ENCODE measurements at places on chromosomes 11 and 22. TPM values are rescaled to one million over a fixed set of nuclear protein-coding genes. Genes with fewer than 3 reads are reported as not detected.

The TMEM191B gene
- 1.2 TPM for total RNA-seq

The TMA7B gene
- not detected for total RNA-seq

The NAALADL1 gene
- not detected for total RNA-seq

DNA sequence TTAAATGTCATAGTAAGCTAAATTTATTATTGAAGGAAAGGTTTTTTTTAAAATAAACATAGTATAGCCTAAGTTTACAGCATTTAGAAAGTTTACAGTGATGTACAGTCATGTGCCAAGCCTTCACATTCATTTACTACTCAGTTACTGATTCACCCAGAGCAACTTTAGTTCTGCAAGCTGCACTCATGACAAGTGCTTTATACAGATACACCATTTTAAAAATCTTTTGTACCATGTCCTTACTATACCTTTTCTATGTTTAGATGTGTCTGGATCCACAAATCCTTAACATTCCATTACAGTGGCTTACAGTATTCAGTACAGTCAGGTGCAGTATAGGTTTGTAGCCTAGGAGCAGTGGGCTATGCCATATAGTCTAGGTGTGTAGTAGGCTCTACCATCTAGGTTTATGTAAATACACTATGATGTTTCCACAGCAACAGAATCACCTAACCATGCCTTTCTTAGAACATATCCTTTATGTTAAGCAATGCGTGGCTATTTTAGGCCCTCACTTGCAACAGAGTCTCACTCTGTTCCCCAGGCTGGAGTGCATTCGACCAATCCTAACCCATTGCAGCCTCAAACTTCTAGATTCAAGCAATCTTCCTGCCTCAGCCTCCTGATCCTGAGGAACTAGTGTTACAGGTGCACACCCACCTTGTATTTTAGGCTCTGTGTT lies 79.5 kb upstream of the SLC25A18 start:
- H3K27me3 ChIP-seq, result peaks cover 10% of the 10 kb centered on the region
- H3K4me1 ChIP-seq, result no peaks in the 10 kb centered on the region
- no peak overlapping the region for H3K4me3 ChIP-seq
- H3K27ac ChIP-seq, result no peak overlapping the region
- no peaks in the 10 kb centered on the region for H3K36me3 ChIP-seq
- DNase-seq, result no peak

DNA sequence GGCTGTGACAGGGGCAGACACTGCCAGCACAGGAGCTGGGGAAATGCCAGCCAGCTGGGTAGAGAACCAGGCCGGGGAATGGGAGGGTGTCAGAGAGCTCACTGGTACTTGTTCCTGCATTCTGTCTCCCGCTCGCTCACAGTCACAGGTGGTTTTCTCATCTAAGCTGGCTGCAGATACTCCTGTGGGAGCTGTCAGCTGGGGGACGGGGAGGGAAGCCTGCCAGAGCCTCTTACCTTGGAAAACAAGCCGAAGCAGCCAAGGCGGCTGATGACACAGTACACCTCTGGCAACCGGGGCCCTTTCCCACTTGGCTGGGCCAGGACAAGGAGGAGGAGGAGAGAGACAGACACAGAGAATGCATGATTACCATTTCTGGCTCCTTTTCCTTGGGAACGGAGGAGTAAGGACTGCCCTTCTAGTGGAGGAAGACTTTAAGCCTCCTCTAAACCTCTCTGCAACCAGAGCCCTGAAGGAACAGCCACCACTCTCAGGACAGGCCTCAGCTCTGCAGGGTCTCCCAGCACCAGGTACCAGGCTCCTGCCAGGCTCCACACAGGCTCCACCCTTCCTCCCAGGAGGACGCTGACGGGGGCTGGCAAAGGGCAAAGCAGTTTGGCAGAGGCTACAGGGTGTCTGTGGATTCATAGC lies 25.1 kb downstream of the RPL27A start:
- peaks cover 43% of the 10 kb centered on the region for H3K36me3 ChIP-seq
- peaks cover 20% of the 10 kb centered on the region for H3K4me1 ChIP-seq
- H3K4me3 ChIP-seq, result no peak overlapping the region
- no peaks in the 10 kb centered on the region for H3K27me3 ChIP-seq

DNA sequence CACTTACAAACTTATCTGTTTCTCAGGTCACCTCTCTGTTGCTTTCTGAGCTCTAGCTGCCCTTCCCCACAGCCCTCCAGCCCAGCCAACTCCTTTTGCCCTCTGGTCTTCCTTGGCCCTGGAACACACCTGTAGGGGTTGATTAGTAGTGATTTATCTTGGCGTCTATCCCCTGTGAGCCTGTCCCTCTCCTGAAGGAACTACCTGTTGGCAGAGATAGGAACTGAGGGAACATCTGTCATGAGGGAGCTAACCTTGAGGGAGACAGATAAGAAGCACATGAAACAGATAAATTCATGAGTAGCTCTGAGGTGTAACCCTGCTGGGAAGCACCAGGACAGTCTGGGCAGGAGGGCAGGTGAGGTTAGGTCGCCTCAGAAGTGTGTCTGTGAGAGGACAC lies 38.9 kb downstream of the CABIN1 start:
- H3K27me3 ChIP-seq, result no peaks in the 10 kb centered on the region
- H3K27ac ChIP-seq, result no peak overlapping the region
- DNase-seq, result no peak
- H3K36me3 ChIP-seq, result peaks cover 46% of the 10 kb centered on the region
- H3K4me1 ChIP-seq, result peaks cover 47% of the 10 kb centered on the region
- no peak overlapping the region for H3K4me3 ChIP-seq

DNA sequence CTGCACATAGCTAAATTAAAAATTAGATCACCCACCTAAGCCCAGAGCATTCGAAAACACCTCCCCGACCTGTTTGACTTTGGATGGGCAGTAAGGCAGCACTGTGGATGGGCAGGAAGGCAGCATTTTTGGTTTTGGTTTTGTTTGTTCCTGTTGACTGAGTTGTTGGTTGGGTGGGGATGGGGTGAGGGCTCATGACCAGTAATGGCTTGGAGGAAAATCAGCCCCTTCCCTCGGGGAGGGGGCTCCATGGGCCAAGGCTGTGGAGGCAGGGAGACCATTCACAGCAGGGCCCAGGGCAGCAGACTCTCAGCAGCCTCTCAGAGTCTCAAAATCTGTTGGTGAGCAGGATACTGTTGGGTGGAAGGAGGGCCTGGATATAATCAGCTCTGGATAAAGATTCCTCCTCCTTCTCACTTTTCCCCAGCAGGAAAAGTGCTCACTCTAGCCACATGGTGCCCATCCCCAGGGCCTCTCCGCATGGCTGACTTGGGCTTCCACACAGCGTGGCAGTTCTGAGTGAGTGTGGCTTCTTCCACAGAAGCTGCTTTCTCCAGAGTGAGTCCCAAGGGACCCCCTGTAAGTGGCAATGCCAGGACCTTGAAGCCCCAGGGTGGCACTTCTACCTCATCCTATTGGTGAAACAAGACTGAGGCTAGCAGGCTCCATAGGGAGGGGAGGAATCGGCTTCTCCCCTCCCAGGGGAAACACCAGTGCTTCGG lies 1491.2 kb downstream of the BRD1 start:
- no peaks in the 10 kb centered on the region for H3K4me1 ChIP-seq
- peaks cover 6% of the 10 kb centered on the region for H3K36me3 ChIP-seq
- no peak overlapping the region for H3K4me3 ChIP-seq
- H3K27me3 ChIP-seq, result peaks cover 2% of the 10 kb centered on the region
- DNase-seq, result no peak

DNA sequence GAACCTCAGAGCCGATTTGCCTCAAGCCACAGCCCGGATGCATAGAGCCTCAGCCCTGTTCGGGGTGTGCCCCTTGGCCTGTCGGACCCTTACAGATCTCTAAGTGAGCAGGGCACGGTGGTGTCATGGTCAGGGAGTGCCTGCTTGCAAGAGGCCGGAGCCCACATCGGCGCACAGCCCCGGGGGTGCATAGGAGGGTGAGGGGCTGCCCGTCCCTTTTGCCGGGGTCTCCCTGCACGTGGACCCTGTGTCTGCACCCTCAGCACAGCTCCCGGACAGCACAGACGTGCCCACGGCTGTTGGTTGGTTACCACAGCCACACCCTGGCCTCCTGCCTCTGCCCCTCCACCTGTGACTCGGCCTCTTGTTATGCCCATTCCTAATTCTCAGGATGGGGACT lies 6.5 kb downstream of the RAB36 start:
- no peak for DNase-seq
- no peak overlapping the region for H3K4me3 ChIP-seq

- no peak overlapping the region for H3K27ac ChIP-seq
- no peak overlapping the region for H3K4me3 ChIP-seq
- H3K4me1 ChIP-seq, result peaks cover 7% of the 10 kb centered on the region
- no peaks in the 10 kb centered on the region for H3K36me3 ChIP-seq
- no peak for DNase-seq
- H3K27me3 ChIP-seq, result peaks cover 1% of the 10 kb centered on the region
These were observed 15.9 kb downstream of the CRELD2 start for GRCh38 chr22:49934160-49934890.

DNA sequence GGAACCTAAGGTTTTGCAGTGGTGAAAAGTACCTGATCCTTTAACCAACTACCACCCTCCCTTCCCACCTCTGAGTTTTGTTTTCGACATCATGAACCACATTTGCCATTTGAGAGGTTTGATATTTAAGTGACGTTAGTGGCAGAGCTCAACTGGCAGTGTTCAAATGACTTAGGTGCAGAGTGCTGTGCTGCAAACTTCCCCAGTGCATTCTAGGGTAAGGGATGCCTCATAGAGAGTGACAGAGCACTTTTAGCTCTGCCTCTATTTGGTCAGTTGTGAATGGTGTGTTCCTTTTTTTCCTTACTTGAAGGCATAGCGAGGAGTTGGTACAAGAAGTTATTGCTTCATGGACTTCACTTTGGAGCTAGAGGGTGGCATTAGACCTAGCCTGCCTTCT lies 9.4 kb downstream of the BMAL1 start:
- no peak overlapping the region for H3K27ac ChIP-seq
- peaks cover 31% of the 10 kb centered on the region for H3K4me1 ChIP-seq
- H3K4me3 ChIP-seq, result no peak overlapping the region
- DNase-seq, result no peak

DNA sequence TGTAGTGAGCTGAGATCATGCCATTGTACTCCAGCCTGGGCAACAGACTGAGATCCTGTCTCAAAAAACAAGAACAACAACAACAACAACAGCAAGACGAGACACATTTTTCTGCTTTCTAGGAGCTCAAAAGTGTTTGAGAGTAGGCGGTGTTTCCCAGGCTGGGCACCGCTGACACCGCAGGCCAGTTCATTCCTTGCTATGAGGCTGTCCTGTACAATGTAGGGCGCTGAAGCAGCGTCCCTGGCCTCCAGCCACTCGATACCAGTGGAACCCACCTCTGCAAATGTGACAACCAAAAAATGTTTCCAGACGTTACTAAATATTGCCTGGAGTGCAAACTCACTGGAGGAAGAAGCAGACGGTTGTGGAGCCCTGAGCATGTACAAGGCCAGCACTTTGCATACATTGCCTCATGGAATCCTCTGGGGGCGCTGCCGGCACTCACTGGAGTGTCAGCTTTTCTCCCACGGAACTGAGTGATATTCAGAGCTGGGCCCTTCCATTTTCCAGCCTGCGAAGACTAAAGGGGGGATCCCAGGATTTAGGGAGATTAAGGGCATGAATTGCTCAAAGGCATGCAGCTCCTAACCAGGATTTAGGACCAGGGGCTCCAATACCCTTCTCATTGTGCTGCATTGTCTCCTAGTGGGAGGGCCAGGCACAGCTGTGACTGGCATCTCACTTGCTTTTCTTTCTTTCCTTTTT lies 5.8 kb upstream of the MIEF1 start:
- H3K27ac ChIP-seq, result no peak overlapping the region
- peak; percentile 44 for DNase-seq
- H3K4me1 ChIP-seq, result peaks cover 32% of the 10 kb centered on the region
- H3K36me3 ChIP-seq, result no peaks in the 10 kb centered on the region

DNA sequence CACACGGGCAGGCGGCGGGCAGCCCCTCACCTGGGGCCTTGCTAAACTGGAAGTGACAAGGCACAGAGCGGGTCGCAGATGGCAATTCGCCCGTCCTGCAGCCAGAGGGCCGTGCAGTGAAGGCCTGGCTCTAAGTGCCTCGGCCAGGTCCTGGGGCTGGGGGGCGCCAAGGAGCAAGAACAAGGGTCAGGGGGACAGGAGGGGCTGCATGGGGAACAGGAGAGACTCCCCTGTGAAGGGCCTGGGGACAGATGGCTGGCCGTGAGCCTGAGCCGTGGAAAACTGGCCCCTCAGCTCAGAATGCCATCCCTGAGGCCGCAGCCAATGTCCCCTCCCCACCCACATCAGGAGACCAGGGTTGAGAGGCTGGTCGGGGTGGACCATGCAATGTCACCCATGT lies 60.0 kb downstream of the RTL6 start:
- no peak overlapping the region for H3K27ac ChIP-seq
- no peak overlapping the region for H3K4me3 ChIP-seq
- H3K4me1 ChIP-seq, result peaks cover 4% of the 10 kb centered on the region
- DNase-seq, result no peak

GRCh38 chr11:9385327-9385899 lies 961 bp downstream of the IPO7 start:
- H3K27ac ChIP-seq, result peak overlapping the region; percentile 97
- peaks cover 40% of the 10 kb centered on the region for H3K4me1 ChIP-seq
- no peaks in the 10 kb centered on the region for H3K27me3 ChIP-seq

DNA sequence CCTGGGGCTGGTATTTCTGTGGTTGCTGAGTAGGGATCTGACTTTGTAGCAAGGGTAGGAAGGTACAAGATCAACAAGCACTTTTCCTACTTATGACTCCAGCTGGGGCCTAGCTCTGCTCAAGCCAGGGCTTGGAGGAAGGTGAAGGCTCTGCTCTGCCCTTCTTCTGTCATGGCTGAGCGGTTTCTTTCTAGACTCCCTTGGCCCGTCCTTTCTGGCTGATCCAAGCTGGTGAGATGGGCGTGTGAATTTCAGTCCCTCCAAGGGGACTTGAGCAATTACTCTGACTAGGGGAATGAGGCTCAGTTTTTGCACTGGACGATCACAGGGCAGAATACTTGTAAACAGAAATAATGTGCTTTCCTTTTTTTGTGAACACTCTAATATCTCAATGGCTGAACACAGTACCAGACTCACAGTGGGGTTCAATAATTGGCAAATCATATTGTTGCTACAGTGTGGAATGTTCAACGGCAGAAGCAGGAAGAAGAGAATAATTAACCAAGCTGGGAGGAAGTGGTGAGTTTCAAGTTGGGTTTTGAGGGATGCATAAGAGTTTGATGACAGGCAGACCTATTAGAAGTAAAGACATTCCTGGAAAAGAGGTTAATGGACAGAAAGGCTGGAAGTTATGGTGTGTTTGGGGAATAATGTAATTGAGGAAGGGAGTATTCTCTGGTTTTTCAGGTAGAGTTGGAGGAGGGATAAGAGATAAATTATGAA lies 507.6 kb downstream of the MIAT start:
- H3K36me3 ChIP-seq, result no peaks in the 10 kb centered on the region
- DNase-seq, result no peak
- peaks cover 32% of the 10 kb centered on the region for H3K27me3 ChIP-seq
- no peak overlapping the region for H3K27ac ChIP-seq
- no peak overlapping the region for H3K4me3 ChIP-seq
- no peaks in the 10 kb centered on the region for H3K4me1 ChIP-seq

Measured in HFFc6 (cell line).